ENCODE measurements at places on chromosomes 13 and 19. TPM values are rescaled to one million over a fixed set of nuclear protein-coding genes. Genes with fewer than 3 reads are reported as not detected.

The PTH2 gene
- not detected for polyA plus RNA-seq

The GDF15 gene
- polyA plus RNA-seq, result 4.5 TPM

The AXL gene
- polyA plus RNA-seq, result 30.4 TPM

The ICAM3 gene
- 10.0 TPM for polyA plus RNA-seq

The KLK6 gene
- 37.7 TPM for polyA plus RNA-seq

The NOP53 gene
- 415 TPM for polyA plus RNA-seq

The MAB21L1 gene
- polyA plus RNA-seq, result not detected

The RFPL4A gene
- polyA plus RNA-seq, result 0.22 TPM

The SRRM5 gene
- 0.48 TPM for polyA plus RNA-seq

The FSD1 gene
- 8.4 TPM for polyA plus RNA-seq

The ZNF723 gene
- not detected for polyA plus RNA-seq

The STK11 gene
- 57.3 TPM for polyA plus RNA-seq

The IL17D gene
- polyA plus RNA-seq, result 8.5 TPM

The ZNF805 gene
- 4.9 TPM for polyA plus RNA-seq

The CEACAM7 gene
- not detected for polyA plus RNA-seq

The FUT2 gene
- polyA plus RNA-seq, result 3.3 TPM
